D721Med (cell line): ENCODE measurements at places on chromosomes 3 and 15.

DNA sequence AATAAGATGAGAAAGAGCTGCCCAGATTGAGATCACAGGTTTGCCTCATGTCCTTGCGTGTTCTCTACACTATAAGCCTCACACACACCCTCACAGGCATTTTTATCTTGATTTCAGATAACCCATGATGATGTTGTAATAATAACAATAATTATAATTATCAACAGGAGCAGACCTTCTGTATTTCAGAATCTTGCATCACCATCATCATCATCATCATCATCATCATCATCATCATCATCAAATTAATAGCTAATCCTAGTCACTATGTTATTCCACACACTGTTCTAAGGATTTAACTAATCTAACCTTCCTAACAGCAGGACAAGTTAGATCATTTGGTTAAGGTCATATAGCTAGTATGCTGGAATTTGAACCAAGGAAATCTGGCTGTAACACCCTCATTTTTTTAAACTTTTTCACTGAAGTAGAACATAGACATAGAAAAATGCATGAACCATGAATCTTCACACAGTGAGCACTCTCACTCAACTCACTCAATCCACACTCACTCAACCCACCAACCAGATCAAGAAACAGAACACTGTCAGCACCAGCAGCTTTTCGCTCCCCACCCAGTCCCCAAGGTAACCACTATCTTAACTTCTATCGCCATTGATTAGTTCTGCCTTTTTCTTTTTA lies 1.8 kb upstream of the SH2D7 start:
- no peak for DNase-seq

DNA sequence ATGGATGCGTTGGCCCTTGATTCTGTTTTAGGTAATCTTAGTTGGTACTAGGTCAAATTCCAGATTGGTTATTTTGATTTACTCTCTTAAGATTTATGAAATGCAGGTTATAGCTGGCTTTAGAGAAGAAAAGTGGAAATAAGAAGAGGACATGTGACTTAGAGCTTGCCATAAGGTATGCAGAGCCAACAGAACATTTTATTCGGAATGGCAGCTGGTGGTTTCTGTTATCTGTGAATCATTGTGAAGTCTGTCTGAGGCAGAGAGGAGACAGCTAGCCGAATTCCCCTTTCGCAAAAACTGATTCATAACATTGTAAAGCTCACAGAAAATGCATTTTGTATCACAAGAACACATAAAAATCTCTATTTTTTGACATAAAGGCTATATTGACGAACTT lies 82.1 kb downstream of the FILIP1L start:
- no peak for DNase-seq

DNA sequence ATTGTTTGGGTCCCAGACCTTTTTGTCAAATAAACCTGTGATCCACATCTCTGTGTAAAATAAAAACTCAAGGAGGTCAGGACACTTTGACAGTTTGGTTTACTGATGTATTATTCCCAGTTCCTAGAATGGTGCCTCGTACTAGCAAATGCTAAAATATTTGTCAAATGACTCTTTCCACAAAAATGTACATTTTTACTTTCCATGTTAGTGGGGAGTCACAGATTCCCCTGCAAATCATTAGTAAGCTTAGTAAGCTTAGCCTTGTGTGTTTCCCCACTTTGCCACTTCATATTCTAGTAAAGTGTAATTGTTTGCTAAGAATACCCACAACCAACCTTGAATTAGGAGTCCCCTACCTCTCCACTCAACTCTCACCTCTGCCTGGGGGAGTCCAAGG lies 2.4 kb upstream of the MAGI1 start:
- no peak for DNase-seq

DNA sequence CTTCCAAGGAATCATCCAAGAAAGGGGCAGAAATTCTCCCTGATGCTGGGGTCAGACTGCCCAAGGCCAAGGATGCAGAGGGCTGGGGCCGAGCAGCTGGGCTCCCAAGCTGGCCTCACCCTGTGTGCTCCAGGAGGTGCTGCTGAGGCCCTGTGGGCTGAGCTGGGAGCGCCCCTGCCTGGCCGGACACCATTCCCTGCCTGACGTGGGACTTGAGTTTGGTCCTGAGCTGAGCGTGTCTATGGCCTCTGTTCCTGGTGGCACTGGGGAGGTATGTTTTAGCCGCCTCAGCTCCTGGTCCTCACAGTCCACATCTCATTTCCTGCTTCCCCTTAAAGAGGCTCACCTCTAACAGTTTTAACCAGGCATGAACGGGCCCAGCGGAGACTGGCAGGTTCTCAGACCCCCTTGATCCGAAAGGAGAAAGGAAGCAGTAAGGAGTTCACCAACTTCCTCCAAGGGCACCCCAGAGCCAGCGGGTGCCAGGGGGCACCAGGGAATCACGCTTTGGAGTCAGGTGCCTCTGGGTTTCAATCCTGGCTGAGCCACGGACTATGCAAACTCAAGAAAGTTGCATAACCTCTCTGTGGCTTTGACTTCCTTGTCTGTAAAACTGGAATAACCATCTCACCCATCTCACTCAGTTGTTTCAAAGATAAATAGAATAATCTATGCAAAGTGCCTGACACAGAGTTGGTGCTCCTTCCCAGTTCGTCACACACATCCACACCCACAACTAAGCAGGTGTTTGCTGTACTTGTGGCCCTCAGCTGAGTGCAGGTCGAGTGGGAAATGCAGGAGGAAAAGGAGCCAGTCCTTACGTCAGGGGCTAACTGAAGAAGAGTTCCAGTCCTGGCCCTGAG lies 48.6 kb downstream of the SLC12A8 start:
- DNase-seq: no peak

DNA sequence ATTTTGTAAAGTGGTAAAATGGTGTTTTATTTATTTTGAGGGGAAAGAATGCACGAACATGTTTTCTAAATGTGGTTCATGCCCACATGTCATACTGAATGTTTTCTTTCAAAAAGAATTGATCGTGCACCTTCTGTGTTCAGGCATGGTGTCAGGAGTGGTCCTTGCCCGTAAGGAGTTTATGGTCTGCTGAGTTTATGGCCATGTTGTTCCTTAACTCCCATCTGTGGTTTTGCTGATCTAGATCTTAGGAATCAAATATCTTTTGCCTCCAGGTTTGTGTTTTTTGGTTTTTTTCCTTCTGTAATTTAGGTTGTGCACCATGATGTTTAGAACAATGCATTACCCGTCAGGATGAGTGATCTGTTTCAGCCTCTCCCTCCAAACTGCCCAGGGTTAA lies 304.4 kb upstream of the NR2E3 start:
- DNase-seq: no peak

- no peak for DNase-seq
Measured at GRCh38 chr3:94146455-94146854, 83.6 kb downstream of the NSUN3 start.

DNA sequence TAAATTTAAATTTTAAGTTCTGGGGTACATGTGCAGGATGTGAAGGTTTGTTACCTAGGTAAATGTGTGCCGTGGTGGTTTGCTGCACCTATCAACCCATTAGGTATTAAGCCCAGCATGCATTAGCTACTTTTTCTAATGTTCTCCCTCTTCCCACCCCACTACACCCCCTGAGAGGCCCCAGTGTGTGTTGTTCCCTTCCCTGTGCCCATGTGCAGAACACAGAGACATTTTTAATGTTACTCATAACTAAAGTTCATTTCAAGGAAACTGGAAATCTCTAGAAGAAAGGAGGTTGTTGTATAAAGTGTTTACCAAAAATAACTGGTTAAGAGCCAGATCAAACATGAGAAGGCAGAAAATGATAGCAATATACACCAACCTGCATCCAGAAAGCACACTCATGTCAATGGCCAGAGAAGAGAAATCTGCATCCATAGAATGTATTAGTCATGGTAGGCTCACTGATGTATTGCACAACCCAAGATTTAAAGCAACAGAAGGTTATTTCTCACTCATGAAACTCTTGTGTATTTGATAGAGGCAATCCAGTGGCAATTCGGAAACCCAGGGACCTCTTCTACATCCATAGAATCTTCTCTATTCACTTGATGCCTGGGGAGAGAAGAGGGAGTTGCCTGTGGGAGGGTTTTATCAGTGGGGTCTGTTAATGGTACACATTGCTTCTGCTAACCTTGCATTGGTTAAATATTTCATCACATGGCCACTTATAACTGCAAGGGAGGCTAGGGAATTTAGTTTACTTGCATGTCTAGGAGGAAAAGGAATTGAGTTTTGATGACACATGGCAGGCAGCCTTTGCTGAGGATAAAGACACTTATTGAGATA lies 321.9 kb upstream of the RASGRP1 start:
- DNase-seq: no peak

DNA sequence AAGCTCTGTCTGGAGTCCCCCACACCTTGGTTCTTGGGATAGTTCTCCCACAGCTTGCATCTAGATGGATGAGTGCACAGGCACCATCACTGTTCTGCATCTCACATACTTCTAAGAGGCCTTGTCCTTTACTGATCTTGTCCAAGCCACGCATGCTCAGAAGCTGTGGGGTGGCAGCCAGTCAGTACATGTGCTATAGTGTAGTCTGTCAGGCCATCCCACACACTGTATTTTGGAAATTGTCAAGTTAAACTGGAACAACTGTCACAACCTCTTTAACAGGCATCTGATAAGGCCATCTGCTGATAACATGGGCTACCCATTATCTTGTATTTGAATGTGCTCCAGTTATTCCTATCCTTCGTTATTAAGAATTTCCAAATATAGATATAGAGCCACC lies 296.5 kb upstream of the AZI2 start:
- no peak for DNase-seq

GRCh38 chr3:60095516-60095915 lies 1045.7 kb upstream of the CFAP20DC start:
- no peak for DNase-seq

DNA sequence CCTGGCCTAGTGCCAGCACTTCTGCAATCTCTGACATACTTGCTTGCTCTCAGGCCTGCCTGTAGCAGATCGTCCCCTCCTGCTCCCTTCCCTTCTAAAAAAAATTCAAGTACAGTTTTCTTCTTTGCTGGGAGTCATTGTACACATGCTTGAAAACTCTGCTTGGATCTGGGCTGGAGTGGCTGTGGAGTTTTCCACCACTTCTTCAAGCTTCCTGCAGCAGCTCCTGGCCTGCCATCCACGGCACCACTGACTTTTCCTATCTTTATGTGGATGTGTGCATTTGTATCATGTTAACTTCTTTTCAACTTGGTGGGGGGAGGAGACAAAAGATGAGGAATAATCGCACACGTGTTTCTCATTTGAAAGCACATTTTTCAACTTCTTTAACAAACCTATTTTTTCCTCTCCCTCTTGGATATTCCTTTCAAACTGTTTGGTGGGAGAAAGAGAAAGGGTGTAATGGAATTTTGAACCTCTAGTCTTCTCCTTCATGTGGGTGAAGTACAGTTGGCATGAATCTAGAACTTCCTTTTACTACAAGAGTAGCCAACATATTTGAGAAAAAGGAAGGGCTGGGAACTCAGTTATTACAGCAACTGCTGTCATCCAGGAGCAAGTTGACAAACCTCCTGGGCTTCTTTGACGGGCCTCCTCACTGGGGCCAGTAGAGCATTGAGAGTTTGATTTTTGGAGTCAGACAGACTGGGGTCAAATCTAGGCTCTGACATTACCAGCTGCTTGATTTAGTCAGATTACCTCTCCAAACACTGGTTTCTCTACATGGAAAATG lies 61.2 kb upstream of the LRTM1 start:
- DNase-seq: no peak
